ENCODE measurements at places on chromosomes 6 and 20. TPM values are rescaled to one million over a fixed set of nuclear protein-coding genes. Genes with fewer than 3 reads are reported as not detected.
A peak's percentile ranks its signal among the peaks of the same experiment; 100 is the strongest.

- no peaks in the 10 kb centered on the region for H3K27me3 ChIP-seq
- no peak overlapping the region for H3K27ac ChIP-seq
- H3K36me3 ChIP-seq: no peaks in the 10 kb centered on the region
- H3K4me1 ChIP-seq: peaks cover 6% of the 10 kb centered on the region
- H3K4me3 ChIP-seq: no peak overlapping the region
- DNase-seq: no peak
Measured at GRCh38 chr6:36244641-36245280, 25.1 kb upstream of the PNPLA1 start.

Gene ASIP
- total RNA-seq: not detected

GRCh38 chr6:90293319-90293953 lies 3.2 kb downstream of the BACH2 start:
- peaks cover 4% of the 10 kb centered on the region for H3K27me3 ChIP-seq
- H3K27ac ChIP-seq: no peak overlapping the region
- no peaks in the 10 kb centered on the region for H3K36me3 ChIP-seq
- H3K4me1 ChIP-seq: peaks cover 19% of the 10 kb centered on the region

Gene TAGAP
- 0.10 TPM for total RNA-seq

DNA sequence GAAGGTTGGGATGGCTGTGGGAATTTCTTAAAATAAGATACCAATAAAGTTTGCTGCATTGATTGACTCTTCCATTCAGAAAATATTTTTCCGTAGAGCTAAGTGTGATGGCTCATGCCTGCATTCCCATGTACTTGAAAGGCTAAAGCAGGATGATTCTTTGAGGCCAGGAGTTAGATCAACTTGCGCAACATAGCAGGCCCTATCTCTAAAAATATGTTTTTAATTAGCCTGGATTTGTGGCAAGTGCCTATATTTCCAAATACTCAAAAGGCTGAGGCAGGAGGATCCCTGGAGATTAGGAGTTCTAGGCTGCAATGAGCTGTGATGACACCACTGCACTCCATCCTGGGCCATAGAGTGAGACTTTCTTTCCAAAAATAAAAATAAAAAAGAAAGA lies 431.2 kb upstream of the PTCHD4 start:
- no peak for DNase-seq
- H3K27me3 ChIP-seq: peaks cover 18% of the 10 kb centered on the region
- no peak overlapping the region for H3K27ac ChIP-seq
- H3K36me3 ChIP-seq: no peaks in the 10 kb centered on the region

DNA sequence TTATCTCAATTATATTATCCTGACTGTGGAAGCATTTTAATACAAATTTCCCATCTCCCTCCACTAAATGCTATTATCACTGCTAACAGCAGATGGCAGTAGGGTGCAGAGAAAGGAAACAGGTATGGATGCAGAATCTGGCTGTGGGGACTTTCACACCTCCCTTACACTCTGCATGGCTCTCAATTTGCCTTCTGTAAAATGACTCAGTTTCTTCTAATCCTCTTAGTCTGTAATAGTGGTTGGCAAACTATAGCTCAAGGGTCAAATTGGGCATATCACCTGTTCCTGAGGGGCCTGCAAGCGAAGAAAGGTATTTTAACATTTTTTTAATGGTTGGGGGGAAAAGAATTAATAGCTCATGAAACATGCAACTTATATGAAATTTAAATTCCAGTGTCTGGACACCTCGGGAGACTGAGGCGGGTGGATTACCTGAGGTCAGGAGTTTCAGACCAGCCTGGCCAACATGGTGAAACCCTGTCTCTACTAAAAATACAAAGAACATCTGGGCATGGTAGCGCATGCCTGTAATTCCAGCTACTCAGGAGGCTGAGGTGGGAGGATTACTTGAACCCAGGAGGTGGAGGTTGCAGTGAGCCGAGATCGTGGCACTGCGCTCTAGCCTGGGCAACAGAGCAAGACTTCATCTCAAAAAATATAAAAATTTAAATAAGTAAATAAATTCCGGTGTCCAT lies 83.5 kb downstream of the ZMYND8 start:
- peaks cover 5% of the 10 kb centered on the region for H3K36me3 ChIP-seq
- peak overlapping the region; percentile 97 for H3K27ac ChIP-seq
- DNase-seq: peak; percentile 63
- H3K4me3 ChIP-seq: no peak overlapping the region
- H3K4me1 ChIP-seq: peaks cover 48% of the 10 kb centered on the region
- no peaks in the 10 kb centered on the region for H3K27me3 ChIP-seq

DNA sequence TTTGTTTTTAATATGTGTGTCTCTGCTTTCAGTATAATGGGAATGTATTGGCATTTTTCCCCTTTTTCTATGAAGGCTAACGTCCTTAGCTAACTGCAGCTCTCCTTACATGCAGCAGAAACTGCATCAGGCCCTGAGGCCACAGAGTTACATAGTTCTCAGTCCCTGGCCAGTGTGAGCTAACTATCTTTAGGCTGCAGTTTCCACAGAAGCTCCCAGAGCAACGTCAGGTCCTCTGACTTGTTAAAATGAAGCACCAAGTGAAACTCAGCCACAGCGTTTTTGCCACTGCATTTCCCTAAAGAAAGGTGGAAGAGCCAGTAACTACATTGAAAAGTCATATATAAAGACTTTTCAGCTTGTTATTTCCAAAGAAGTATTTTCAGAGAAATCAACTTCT lies 244.7 kb downstream of the CBLN4 start:
- DNase-seq: no peak
- H3K4me3 ChIP-seq: no peak overlapping the region
- no peak overlapping the region for H3K27ac ChIP-seq
- no peaks in the 10 kb centered on the region for H3K27me3 ChIP-seq

Gene TMC2
- total RNA-seq: not detected

GRCh38 chr20:24783631-24784492 lies 165.2 kb upstream of the CST7 start:
- no peak for DNase-seq
- no peak overlapping the region for H3K27ac ChIP-seq
- peaks cover 21% of the 10 kb centered on the region for H3K4me1 ChIP-seq
- H3K4me3 ChIP-seq: no peak overlapping the region

Gene SRC
- 33.4 TPM for total RNA-seq

DNA sequence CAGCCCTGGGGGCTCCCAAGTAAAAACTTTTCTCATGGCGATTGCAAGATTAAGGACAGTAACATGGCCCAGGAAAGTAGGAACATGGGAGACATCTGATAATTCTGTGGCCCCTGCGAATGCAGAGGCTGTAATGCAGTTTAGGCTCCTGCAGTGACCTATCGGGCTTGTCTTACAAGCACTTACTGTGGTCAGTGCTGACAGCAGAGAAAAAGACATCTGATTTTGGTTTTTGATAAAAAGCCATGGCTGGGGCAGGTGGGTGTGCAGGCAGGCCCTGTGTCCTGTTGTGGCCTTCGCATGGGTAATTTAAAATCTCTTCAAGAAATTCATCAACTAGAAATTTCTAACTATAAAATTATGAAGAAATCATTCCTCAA lies 19.3 kb upstream of the CCN6 start:
- no peak overlapping the region for H3K4me3 ChIP-seq
- DNase-seq: no peak
- H3K36me3 ChIP-seq: no peaks in the 10 kb centered on the region
- peaks cover 22% of the 10 kb centered on the region for H3K4me1 ChIP-seq
- H3K27ac ChIP-seq: no peak overlapping the region

Gene LY6G5B
- 17.5 TPM for total RNA-seq

Gene GTSF1L
- total RNA-seq: not detected

Gene HLA-G
- 0.89 TPM for total RNA-seq

DNA sequence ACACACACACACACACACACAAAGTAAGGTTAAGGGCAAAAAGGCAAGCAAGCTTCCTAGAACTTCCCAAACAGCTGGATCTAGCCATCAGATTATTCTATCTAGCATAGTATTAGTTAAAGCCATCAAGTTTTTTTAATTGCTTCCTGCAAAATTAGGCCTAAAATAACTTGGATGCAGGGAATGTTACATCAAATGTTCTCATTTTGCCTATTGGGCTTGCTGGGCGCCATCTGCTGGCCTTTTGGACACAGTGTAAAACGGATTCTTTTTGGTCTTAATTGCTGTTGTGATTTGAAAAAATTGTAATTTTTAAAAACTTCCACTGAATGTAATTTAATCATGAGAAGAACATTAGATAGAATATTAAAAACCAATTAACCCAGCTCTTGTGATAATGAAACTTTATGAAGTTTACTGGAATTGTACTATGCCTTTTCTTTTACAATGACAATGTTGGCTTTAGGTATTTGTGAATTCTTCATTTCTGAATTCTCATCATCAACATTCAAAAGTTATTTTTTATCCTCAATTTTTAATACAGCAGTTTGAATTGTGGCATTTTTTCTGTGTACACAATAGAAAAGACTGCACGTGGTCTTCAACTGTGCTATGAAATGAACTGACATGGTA lies 6.8 kb downstream of the MKKS start:
- H3K27ac ChIP-seq: no peak overlapping the region
- H3K27me3 ChIP-seq: no peaks in the 10 kb centered on the region
- no peaks in the 10 kb centered on the region for H3K4me1 ChIP-seq
- DNase-seq: peak; percentile 51
- no peaks in the 10 kb centered on the region for H3K36me3 ChIP-seq

Gene ZNF512B
- 27.5 TPM for total RNA-seq

Gene NDUFAF5
- total RNA-seq: 27.3 TPM

Gene TTBK1
- not detected for total RNA-seq

Gene KCNK16
- total RNA-seq: not detected

- peak overlapping the region; percentile 94 for H3K4me3 ChIP-seq
- H3K4me1 ChIP-seq: peaks cover 7% of the 10 kb centered on the region
- H3K27me3 ChIP-seq: no peaks in the 10 kb centered on the region
- peak overlapping the region; percentile 97 for H3K27ac ChIP-seq
- no peak for DNase-seq
Measured at GRCh38 chr6:27836141-27836782, 75.9 kb downstream of the OR2B2 start.

DNA sequence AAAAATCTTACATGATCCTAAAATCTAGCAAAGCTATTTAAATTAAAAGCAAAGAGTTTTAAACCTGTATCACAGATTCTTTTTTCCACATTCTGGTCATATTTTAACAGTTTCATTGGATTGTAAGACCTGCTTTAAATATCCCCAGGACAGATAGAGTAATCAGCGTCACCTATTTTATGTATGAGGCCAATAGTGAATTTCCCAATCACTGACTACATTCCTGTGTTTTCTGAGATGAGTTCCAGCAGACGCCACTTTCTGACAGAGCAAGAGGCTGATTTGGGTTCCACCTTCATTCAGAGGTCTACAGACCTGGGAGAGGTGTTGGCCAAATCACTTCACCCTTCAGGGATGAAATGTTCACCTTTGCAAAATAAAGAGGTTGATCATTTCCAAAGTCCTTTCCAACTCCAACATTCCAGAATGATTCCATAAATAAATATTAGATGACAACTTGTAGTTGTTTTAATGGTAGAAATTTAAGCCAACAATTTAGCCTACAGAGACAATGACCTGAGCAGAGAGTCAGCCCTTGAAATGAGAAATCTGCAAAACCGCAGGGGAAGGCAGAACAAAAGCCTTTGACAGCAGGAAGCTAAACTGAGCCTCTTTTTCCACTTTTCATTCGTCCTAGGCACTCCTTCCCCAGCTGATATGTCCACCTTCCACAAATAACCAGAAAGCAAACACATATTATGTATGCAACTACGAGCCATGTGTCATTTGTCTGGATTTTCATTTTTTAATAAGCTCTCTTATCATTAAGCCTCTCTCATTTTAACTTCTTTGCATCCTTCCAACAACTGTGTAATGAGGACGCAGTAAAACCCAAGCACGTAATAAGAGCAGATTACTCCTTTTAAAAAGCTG lies 105.2 kb downstream of the TFAP2A start:
- H3K4me3 ChIP-seq: no peak overlapping the region
- H3K36me3 ChIP-seq: no peaks in the 10 kb centered on the region
- DNase-seq: peak; percentile 30
- no peak overlapping the region for H3K27ac ChIP-seq

Gene PAX1
- total RNA-seq: not detected

Gene ENPP5
- total RNA-seq: 1.4 TPM

DNA sequence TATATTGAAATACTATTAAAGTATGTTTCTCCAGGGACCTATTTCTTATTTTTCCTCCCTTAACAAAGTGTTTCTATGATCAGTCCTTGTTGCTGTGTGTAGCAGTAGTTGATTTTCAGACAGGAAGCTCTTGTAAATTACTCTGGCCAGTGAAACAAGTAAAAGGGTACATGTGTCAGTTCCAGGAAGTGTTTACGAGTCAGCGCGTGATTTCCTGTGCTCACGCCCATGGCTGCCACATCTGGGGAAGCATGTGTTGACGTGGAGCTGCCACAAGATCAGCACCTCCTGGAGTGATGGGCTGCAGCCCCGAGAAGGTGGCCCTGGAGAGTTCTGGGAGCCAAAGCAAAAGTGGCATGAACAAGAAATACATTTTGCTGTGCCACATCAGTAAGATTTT lies 38.6 kb upstream of the GGTLC1 start:
- no peaks in the 10 kb centered on the region for H3K4me1 ChIP-seq
- H3K27me3 ChIP-seq: no peaks in the 10 kb centered on the region
- no peaks in the 10 kb centered on the region for H3K36me3 ChIP-seq
- H3K4me3 ChIP-seq: no peak overlapping the region
- no peak for DNase-seq
- H3K27ac ChIP-seq: no peak overlapping the region

Gene ULBP2
- 7.3 TPM for total RNA-seq

Gene SLC17A1
- total RNA-seq: not detected

Gene HLA-DMB
- total RNA-seq: 0.11 TPM

- no peaks in the 10 kb centered on the region for H3K36me3 ChIP-seq
- peaks cover 2% of the 10 kb centered on the region for H3K27me3 ChIP-seq
- H3K4me3 ChIP-seq: no peak overlapping the region
- H3K4me1 ChIP-seq: no peaks in the 10 kb centered on the region
- H3K27ac ChIP-seq: no peak overlapping the region
Measured at GRCh38 chr6:1254326-1254725, 57.6 kb upstream of the FOXQ1 start.

Gene CDC5L
- 18.2 TPM for total RNA-seq

GRCh38 chr6:7234547-7234946 lies 78.5 kb downstream of the SSR1 start:
- H3K4me1 ChIP-seq: peaks cover 3% of the 10 kb centered on the region
- no peak overlapping the region for H3K27ac ChIP-seq
- peaks cover 11% of the 10 kb centered on the region for H3K36me3 ChIP-seq
- no peaks in the 10 kb centered on the region for H3K27me3 ChIP-seq
- no peak overlapping the region for H3K4me3 ChIP-seq

DNA sequence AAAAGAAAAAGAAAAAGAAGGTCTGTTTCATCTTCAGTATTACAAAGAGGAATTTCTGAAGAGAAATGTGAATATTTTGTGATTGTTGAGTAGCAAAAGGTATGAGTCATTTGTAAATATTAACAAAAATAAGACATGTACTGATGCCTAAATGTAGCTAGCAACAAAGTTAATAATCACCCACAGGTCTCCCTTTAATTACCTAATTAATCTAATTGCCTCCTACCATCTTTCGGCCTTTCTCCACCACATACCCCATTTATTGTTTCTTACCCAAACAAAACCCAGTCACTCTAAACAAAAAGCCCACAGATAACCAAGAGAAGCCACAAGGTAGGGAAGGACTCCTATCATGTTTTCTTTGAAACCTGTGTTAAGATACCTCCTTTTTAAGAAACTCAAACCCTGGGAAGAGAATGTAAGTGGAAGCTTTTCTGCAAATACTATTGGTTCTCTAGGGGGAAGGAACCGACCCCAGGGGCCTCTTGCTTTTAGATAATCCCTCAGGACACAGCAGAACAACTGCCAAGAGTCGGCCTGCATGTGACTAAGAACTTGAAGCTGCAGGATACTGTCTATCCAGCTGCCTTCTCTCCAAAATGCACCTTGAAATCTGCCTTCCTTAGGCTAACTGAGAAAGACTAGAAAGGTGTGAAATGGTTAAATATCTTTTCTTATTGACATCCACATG lies 16.1 kb upstream of the STK38 start:
- H3K4me1 ChIP-seq: no peaks in the 10 kb centered on the region
- H3K4me3 ChIP-seq: no peak overlapping the region
- H3K36me3 ChIP-seq: no peaks in the 10 kb centered on the region
- DNase-seq: no peak
- H3K27me3 ChIP-seq: no peaks in the 10 kb centered on the region
- H3K27ac ChIP-seq: no peak overlapping the region

Measured in astrocyte (in vitro differentiated cells and primary cell).